ENCODE measurements at places on chromosomes 1 and 21.

GRCh38 chr1:56550859-56551188 lies 28.5 kb downstream of the PLPP3 start:
- DNase-seq = no peak

DNA sequence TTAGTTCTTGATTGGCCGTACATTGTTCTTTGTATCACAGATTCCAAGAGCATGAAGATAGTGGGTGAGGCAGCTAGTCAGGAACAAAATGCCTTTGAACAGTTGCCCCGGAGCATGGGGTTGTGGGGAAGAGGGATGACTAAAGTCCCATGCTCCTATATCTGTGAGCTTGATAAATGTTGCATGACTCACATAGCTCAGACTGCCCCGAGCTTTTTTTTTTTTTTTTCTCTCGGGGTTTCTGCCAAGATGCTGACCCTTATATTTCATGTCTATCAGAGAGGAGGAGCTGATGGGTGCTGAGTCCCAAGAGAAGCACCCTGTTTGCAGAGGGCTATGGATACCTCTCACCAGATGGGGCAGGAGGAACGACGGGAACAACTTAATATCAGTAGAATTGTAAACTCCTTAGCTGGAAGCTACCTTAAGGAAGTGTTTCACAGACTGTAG lies 40.6 kb downstream of the SRRM1 start:
- no peak for DNase-seq

DNA sequence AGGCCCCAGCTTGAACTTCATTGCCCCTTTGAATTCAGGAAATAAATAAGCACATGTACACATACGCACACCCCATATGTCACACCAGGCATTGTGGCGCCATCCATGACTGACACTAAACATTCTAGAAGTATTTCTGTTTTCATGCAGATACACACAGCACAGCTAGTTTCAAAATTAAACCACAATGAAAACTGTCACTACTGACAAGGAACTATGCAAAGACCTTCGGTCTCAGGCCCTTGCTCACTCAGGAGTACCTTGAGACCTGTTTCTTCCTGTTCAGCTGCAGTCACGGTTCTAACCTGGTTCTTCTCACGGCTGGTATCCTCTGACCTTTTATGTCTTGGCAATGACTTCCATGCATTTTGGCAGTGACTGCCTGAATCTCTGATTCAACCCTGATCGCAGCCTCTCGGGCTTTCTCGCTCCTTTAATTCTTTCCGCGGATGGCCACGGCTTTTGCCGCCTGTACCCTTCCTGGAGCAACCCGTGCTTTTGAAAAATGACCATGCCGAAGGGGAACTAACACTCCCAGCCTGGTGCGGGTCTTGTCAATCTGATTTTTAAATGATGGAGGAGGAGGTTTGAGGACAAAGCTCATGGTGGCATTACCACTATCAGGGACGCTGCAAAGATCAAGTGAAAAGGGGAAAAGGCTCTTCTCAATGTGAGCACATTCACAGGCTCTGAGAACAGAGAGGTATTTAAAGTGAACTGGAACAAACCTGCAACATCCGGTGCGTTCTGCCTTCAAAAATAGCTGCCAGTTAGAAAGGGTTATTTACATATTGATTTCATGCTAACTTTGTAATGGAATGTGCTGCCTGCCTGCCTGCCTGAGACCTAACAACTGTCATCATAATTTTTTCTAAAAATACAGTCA lies 384.6 kb downstream of the RRAGC start:
- no peak for DNase-seq

DNA sequence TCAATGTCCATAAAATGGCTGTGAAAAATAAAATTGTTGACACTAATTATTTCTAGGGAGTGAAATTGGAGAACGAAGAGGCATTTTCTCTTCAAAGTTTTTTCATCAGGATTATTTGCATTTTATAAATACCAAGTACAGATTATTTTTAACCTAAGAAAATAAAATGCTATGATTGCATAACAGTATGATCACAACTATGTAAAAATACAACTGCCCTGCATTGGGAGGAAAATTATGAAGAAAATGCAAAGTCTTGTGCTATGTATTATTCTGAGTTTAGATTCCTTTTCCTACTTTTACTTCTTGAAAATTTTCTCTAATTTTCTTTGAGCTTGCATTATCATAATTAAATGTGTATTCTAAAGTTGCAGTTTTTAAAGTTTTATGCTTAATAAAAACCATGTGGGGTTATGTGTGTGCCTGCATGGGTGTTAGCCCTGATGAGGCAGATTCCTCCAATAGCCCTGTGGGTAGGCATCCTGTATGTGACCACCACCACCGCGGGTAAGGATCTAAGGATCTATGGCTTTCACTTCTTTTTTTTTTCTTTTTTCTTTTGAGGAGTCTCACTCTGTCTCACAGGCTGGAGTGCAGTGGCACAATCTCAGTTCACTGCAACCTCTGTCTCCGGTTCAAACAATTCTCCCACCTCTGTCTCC lies 24.7 kb downstream of the STX6 start:
- DNase-seq = no peak

GRCh38 chr1:162275622-162276175 lies 101.0 kb downstream of the SPATA46 start:
- DNase-seq = no peak

GRCh38 chr1:90334137-90334536 lies 339.2 kb downstream of the ZNF326 start:
- no peak for DNase-seq

DNA sequence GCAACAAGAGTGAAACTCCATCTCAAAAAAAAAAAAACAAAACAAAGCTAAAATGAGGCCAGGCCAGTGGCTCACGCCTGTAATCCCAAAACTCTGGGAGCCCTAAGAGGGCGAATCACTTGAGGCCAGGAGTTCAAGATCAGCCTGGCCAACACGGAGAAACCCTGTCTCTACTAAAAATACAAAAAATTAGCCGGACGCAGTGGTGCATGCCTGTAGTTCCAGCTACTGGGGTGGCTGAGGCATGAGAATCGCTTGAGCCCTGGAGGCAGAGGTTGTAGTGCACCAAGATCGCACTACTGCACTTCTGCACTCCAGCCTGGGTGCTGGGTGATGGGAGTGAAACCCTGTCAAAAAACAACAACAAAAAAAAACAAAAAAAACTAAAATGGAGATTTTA lies 191.2 kb upstream of the SGIP1 start:
- DNase-seq = no peak
